ENCODE measurements at places on chromosomes 3 and 15. TPM values are rescaled to one million over a fixed set of nuclear protein-coding genes. Genes with fewer than 3 reads are reported as not detected.

ZNF80 gene
- not detected for total RNA-seq

PLCB2 gene
- total RNA-seq = 0.16 TPM

TM4SF1 gene
- total RNA-seq = 543 TPM

NEDD4 gene
- 17.5 TPM for total RNA-seq

RBPMS2 gene
- 0.14 TPM for total RNA-seq

TP63 gene
- 0.06 TPM for total RNA-seq

CPEB1 gene
- total RNA-seq = 0.94 TPM

CD80 gene
- not detected for total RNA-seq

KIF9 gene
- total RNA-seq = 28.4 TPM

MST1R gene
- total RNA-seq = 1.2 TPM

OR5H14 gene
- total RNA-seq = not detected

CFAP100 gene
- total RNA-seq = not detected

SCN5A gene
- 5.9 TPM for total RNA-seq

MPI gene
- total RNA-seq = 50.6 TPM

KLHL40 gene
- not detected for total RNA-seq

SAMMSON gene
- total RNA-seq = 0.43 TPM

ISL2 gene
- total RNA-seq = 0.57 TPM

CLRN1 gene
- not detected for total RNA-seq

PLSCR5 gene
- total RNA-seq = not detected

SCG5 gene
- 36.1 TPM for total RNA-seq

GOLGA8N gene
- total RNA-seq = 0.80 TPM

C3orf18 gene
- 2.5 TPM for total RNA-seq

SPSB4 gene
- total RNA-seq = not detected

KLF15 gene
- total RNA-seq = 0.20 TPM

CEMIP gene
- total RNA-seq = 1.7 TPM

ANKRD63 gene
- total RNA-seq = not detected

PLAAT1 gene
- 8.1 TPM for total RNA-seq
